ENCODE measurements at places on chromosomes 11 and 22.

GRCh38 chr11:112363527-112363926 is 102.9 kb upstream of the PLET1 start:
- DNase-seq: no peak

GRCh38 chr11:125267548-125267947 is 103.0 kb downstream of the PKNOX2 start:
- DNase-seq: no peak

DNA sequence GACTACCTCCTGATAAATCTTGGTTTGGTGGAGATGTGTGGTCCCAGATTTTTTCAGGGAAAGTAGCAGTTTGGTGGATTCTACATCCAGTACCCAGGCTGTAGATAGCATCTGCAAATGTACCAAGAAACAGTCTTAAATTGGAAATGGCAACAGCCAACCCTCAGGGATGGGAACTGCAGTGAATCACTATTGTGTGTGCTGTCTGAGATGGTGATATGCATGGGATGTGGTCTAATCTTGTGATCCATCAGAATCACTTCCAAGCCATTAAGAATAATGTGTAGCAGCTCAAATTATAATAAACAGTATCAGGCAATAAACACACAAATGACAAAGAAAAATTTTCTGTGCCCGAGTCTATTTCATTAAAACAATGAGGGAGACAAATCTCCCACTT is 3.4 kb downstream of the OLFML1 start:
- no peak for DNase-seq

DNA sequence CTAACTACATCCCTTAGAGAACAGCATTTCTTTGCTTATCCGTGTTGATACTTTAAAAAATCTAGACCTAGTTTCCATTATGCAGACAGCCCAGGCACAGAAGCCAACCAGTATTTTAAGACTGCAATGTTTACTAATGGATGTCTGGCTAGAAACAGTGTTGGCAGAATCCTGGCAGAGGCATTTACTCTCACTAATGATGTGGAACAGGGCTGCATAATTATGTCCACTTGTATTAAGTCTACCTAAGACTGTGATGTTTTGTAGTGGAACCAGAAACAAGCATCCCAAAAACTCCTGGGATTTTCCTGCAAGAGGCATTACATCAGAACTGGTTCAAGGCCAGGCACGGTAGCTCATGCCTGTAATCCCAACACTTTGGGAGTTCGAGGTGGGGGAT is 50.2 kb upstream of the PICALM start:
- no peak for DNase-seq

DNA sequence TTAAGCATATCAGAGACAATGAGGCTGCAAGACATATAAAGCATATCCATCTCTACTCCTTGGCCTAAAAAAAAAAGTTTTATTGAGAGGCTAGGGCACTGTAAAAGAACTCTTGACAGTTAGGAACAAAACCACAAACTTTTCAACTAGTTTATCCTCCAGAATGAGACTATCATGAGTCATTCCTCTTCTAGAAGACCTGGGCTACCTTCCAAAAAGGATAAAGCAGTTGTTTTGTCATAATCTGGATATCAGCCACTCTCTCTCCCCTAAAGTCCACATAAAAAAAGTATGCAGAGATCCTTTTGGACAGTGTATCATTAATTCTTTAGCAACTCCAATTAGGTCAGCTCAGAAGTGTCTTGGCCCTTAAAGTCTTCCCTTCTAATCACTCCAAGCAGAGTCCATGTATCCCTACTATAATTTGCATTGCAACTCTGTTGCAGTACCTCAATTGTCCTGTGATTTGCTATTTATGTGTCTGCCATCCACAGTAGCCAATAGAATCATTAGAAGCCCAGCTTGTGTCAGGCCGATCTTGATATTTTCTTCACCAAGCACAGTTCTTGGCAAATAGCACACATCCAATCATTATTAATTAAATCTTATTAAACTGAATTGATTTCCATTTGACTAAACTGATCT is 10.4 kb downstream of the OR51T1 start:
- peak; percentile 75 for DNase-seq

GRCh38 chr11:2444821-2445745 is at the start of gene KCNQ1:
Gene KCNQ1, plus strand, starts transcription at chr11:2445008. Its CDS starts 91 bp downstream, at chr11:2445099.
- DNase-seq: no peak

DNA sequence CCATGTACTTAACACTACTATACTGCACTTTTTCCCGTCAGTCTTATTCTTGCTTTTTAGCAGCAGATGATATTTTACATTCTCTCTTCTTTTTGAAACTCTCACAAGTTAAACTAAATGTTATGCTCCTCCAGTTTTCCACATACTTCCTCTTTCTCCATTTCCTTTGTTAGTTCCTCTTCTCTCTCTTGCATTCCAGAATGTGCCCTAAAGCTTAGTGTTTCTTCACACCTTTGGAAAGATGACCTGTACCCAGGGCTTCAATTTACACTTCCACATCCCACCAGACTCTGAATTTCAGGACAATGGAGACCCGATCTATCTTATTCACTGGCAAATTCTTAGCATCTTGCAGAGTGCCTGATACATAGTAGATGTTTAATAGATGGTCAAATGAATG is 51.8 kb downstream of the APIP start:
- no peak for DNase-seq

DNA sequence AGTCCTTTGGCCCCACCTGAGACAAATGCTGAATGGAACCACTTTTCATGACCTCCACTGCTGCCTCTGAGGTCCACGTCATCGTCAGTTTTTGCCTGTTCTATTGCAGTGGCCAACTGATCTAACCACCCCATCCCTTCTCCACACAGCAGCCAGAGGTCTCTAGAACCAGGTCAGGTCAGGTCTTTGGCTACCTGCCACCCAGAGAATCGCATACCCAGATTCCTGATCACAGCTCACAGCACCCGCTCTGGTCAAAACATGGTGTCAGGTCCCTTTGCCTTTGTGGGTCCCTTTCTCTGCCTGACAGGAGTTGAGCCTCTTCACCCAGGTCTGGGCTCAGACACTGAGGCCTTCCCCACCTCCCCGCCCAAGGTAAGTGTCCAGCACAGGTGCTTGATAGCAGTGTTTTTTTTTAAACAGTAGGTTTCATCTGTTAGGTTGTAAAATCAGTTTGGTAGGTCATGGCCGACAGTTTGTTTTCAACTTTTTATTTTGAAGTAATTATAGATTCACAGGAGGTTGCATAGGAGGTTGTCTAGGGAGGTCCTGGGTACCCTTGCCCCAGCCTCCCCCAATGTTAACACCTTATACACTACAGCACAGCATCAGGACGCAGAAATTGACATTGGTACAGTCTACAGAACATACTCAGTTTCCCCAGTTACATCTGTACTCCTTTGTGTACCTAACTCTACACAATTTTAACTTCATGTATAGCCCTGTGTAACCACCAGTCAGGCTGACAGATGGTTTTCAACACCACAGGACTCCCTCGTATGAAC is 6.9 kb downstream of the C22orf39 start:
- no peak for DNase-seq

All from RCC 7860 (cell line).